ENCODE measurements at places on chromosomes 4 and X.

DNA sequence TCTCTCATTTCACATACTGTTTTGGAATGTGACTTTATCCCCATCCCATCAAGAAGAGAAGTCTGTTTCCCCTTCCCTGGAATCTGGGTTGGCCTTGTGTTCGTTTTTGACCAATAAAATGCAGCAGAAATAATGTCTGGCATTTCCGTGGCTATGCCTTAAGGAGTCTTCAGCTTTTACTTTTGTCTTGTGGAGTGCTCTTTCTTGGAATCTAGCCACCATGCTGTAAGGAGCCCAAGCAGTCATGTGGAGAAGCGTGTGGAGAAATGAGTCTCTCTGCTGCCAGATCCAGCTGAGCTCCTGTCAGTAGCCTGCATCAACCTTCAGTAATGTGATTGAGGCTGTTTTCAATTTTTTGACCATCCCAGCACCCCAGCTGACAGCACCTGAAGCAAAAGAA, 84.4 kb upstream of the ARMCX2 start:
- no peak for DNase-seq

GRCh38 chr4:163317110-163317509, 15.3 kb downstream of the NPY1R start:
- no peak for DNase-seq

DNA sequence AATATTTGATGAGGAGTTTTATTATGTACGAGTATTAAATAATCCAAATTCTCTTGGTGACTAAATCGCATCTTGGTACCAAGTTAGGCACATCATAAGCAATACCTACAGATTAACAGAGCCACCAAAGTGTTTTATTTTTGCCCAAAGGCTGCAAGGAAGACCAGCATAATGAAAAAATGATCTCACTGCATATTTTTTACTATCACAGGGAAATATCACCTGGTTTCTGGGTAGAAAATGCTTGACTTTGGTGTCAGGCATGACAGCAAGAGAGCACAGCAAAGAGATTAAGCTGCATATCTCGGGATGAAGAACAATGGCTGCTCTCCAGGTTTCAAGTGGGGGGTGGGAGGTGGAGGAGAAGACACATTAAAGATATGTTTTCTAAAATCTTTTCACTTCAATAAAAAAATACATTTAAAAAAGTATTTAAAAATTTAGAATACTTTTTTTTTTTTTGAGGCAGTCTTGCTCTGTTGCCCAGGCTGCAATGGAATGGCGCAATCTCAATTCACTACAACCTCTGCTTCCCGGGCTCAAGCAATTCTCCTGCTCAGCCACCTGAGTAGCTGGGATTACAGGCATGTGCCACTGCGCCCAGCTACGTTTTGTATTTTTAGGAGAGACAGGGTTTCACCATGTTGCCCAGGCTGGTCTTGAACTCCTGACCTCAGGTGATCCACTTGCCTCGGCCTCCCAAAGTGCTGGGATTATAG, 86.1 kb downstream of the FRYL start:
- no peak for DNase-seq

- no peak for DNase-seq
These were observed 53.3 kb downstream of the FBXL5 start for GRCh38 chr4:15601862-15602261.

DNA sequence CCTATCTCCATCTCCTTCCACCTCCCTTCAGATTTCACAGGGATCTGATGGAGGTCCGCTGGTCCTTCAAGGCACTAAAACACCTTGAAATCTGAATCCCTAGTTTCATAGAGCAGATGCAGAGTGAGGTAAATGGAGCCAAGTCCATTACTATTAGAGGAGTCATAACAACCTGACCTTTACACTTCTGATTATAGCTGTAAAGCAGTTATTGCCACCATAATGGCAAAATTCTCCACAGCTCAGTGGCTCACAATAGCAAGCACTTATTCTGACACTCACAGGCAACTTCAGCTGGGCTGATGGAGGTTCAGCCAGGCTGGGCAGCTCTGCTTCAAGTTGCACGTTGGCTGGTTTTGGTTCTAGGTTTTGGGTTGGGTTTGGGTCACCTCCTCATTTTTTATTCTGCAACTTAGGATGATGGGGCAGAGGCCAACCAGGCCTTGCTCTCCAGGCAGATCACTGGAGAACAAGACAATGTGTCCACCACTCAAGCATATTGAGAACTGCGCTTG, 51.4 kb upstream of the LRAT start:
- DNase-seq: no peak

GRCh38 chrX:49291615-49292337, 11.7 kb upstream of the GAGE10 start:
- peak; percentile 15 for DNase-seq
